ENCODE measurements at places on chromosomes 5 and 9.

DNA sequence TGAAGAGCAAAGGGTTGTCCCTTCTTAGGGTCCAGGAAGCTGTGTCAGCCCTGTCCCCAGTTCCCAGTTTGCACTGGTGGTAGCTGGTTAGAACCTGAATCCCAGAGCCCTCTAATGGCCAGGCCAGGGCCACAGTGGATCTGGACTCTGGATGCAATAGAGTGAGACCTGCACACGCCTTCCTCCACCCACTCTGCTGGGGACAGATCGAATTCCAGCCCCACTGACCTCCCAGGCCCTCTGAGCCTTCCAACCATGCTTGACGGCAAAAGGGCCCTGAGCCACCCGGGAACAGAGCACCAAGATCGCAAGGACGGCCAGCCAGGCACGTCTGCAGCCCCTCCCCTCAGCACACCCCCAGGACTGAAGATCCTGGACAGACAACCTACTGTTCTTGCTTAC is 23.7 kb downstream of the NAIF1 start:
- no peak for DNase-seq

GRCh38 chr9:134357631-134358025 is 31.4 kb downstream of the RXRA start:
- DNase-seq: no peak

GRCh38 chr5:168683247-168683926 is 104.2 kb upstream of the PANK3 start:
- no peak for DNase-seq

- no peak for DNase-seq
Measured at GRCh38 chr5:82334085-82334692, 56.0 kb upstream of the RPS23 start.

GRCh38 chr9:131310833-131311554 is 21.5 kb downstream of the PLPP7 start:
- DNase-seq: no peak

DNA sequence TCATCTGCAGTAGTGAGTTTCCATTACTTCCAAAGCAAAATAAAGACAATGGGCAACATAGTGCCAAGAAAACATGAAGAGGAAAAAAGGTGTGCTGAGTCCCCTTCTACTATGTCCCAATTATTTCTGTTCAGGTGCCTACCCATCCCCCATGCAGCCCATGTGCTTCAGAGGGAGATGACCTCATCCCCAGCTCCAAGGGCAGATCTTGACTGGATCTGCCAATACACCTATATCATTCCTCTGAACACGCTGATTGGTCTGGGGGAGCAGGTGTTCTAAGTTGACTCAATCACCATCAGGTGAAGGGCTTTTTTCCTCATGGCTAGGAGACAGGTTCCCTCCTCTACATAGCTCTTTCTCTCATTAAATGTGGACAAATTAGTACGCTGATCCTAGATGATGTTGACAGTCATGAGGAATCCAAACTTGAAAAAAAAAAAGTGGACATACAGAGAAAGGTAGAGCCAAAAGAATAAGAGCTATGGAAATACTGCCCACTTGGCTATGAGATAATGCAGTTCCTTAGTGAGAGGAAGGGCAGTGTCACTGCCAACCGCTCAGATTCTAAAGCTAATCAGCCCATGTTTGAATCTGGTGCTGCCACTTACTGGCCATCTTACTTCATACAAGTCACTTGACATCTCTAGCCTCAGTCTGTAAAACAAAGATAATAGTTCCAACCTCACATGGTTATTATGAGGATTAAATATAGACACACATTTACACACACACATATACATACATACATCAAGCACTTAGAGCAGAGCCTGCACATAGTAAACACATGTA is 23.1 kb downstream of the PRELID2 start:
- DNase-seq: peak; percentile 54

GRCh38 chr5:129377504-129377903 is 82.6 kb upstream of the ADAMTS19 start:
- no peak for DNase-seq

DNA sequence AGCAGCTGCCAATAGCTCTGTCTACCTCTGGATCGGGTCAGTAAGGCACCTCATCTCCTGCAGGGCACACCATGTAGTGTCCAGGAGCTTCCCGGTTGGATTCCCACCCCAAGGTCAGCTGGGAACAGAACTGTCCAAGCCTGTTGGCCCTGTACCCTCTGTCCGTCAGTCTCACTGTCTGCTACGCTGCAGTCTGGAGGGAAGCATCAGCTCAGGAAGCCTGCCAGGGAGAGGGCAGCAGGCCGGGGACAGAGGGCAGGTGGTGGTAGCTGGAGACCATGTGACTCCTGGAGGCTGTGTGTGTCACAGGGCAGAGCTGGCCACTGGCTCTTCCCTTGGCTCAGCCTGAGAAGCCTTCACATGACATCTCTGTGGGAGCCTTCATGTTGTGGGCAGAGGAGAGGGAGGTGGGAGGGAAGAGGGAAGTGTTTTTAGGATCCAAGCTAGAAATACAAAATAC is 134.5 kb downstream of the SEC61B start:
- DNase-seq: no peak

GRCh38 chr9:32783168-32783891 is at the start of gene TMEM215:
TSS of gene TMEM215 (plus strand) at chr9:32783540. CDS start at chr9:32784184, 644 bp downstream.
- peak; percentile 1 for DNase-seq

GRCh38 chr9:105932276-105932675 is 237.9 kb downstream of the TMEM38B start:
- DNase-seq: no peak

DNA sequence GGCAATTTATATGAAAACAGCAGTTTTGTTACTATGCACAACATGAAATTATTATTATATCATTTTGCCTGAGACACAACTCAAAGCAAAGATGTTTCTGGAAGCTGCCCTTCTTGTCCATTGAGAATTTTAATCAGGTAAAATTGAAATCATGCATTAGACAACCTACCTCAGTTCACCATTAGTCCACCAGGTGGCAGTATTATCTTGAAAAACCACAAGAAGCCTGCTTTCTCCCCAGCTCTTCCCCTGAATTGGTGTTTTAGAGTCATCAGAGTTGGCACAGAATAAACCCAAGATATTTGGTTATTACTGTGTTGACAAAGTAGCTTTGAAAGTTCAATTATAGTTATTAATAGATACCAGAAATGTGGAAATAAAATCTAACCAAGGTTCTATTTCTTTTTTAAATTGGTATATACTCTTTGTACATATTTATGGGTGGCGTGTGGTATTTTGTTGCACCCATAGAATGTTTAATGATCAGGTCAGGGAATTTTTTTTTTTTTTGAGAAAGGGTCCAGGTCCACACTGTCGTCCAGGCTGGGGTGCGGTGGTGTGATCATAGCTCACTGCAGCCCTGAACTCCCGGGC is 25.7 kb downstream of the UTP15 start:
- DNase-seq: peak; percentile 91

- no peak for DNase-seq
Measured at GRCh38 chr5:150503977-150504620, 3.8 kb upstream of the NDST1 start.

DNA sequence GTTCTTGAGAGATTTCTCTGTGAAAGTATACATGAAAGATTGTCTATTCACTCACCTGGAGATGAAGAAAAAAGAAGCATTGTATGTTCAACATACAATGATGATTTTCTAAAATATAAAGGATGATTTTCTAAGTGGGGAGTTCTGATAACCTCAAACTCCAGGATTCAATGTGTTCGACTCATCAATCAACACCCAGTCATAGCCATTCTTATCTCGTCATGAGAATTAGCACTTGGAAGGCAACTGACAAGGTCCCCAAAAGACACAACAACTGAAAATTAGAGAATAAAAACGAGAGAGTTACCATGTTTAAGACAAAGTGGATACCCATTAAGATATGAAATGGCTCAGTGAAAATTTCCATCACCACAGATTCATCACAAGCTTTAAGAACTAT is 52.1 kb upstream of the SIMC1 start:
- DNase-seq: no peak

DNA sequence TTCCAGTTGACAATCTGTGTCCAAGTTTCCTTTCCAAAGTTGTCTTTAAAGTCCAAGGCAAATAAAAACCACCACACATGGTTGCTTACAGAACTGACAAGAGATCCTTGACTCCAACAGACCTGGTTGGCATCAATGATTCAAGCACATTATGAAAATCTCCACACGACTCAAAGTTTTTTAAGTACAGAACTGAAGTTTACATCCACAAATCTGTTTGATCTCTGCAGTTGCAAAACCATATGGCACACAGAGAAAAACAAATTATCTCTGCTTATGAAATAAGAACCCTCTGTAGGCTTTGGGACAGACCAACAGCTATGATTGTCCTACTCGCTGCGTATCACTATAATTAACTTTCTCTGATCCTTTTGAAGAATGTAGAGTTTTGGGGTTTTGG is 60.8 kb downstream of the MLLT3 start:
- DNase-seq: no peak

DNA sequence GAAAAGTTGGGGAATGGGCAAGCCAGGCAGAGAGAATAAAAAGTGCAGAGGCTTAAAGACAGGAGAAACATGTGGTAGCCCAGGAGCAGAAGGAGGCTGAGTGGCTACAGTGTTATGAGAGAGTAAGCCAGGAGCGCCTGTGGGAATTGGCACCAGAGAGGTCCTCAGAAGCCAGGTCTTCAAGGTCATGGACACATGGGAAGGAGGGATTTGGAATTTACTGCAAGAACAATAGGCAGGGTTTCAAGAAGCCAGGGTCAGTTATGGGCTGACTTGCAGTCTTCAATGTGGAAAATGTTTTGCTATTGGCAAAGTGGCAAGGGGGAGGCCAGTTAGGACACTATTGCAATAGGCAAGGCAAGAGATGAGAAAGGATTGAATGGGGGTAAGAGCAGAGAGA is 29.3 kb downstream of the ERAP1 start:
- no peak for DNase-seq

- DNase-seq: no peak
Measured at GRCh38 chr9:87034841-87035240, 87.5 kb upstream of the GAS1 start.

GRCh38 chr5:109844148-109844547 is 154.4 kb downstream of the MAN2A1 start:
- peak; percentile 16 for DNase-seq

DNA sequence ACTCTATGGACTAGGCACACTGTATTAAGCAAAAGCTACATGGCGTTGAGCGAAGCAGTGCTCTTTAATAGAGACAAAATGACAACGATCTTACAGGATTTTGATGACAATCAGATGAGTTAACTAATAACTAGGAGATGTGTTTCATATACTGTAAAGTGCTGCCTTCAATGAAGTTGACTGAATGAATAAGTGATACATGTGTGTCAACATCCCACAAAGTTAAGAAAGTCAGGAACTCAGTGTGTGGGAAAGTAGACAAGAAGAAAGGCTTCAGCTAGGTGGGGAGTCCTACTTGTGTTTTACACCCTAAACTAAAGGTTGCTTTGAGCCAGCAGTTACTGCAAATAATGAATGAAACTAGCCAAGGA is 79.6 kb downstream of the PAPPA start:
- peak; percentile 21 for DNase-seq

DNA sequence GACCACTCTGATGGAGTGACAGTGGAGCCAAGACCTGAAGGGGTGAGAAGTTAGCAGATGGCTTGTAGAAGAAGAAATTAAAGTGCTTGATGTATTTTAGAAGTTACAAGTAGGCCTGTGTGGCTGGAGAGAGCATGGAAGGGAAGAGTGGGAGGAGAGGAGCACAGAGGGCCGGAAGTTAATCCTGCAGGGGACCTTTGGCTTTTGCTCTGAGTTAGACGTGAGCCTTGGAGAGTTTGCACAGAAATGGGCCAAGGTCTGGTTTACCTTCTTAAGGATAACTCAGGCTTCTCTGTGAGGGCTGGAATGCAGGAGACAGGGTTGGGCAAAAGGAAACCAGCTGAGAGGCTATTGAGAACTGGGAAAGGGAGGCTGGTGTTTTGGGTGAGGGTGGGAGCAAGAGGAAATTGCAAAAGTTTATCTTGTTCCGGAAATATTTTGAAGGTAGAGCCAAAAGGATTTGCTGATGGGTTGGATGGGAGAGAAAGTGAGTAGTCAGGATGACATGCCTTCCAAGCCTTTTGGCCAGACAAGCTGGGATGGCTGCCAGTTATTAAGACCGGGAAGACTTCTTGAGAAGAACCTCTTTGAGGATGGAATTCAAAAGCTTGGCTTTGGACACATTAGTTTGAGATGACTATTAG is 17.5 kb upstream of the F2RL1 start:
- peak; percentile 85 for DNase-seq
